ENCODE measurements at places on chromosomes 6 and 20.

- DNase-seq = no peak
Observed at GRCh38 chr20:11920083-11920482, 2.4 kb downstream of the BTBD3 start.

DNA sequence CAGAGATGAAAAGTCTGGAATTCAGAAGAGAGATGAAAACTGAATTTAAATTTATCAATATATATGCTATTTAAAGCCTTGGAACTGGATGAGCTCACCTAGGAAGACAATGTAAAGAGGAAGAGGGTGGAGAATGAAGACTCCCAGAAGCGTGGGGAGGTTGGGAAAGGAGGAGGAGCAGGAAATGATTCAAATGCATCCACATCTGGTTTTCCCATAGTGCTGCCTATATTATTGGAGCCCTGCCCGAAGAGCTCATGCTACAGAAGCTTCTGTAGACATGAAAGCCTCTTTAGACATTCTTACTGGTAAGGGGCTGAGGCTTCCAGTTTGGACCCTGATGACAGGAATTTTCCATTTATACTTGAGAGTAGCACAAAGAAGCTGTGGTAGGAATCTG is 19.2 kb downstream of the PDE7B start:
- no peak for DNase-seq

- DNase-seq = no peak
Observed at GRCh38 chr6:113181164-113181563, 676.0 kb upstream of the MARCKS start.

DNA sequence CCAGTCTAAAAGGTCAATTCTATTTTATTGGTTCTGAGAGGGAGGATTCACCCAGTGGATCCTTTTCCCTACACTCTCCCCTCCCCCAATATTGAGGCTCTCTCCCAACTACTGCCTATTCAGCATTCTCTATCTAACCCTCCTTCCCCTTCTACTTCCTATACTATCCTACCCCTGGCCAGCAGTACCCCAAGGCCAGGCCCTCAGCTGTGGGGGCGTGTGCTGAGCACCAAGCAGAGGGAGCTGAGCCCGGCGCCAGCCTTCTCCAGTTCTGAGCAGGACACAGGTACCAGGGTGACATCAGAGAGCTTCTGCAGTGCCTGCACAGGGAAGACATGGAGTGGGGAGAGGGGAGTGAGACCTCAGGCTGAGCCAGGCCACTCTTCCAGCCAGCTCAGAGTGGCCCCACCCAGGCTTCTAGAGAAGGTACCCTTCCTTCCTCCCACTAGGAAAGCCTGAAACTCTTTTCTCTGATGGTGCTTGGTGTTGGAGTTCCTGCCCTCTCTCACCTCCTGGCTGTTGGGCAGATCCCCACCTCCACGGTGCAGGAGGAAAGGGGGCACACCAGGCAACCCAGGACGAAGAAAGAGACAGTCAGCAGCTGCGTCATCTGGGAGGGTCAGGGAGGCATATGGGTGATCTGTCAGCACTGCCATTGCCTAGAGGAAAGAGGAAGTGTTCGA is 1.9 kb downstream of the DDAH2 start:
- no peak for DNase-seq

DNA sequence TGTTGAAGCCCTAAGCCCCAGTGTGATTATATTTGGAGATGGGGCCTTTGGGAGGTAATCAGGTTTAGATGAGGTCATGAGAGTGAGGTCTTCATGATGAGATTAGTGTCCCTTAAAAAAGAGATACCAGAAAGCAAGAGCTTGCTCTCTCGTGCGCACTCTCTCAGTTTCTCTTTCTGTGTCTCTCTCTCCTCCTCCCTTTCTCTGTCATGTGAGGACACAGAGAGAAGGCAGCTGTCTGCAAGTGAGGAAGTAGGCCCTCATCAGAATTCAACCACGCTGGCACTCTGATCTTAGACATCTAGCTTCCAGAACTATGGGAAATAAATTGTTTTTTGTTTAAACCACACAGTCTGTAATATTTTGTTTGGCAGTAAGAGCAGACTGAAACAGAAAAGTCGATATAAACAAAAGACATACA is 180.5 kb downstream of the IBTK start:
- DNase-seq = no peak

- DNase-seq = no peak
Observed at GRCh38 chr6:32947552-32948465, 5.1 kb downstream of the HLA-DMA start.

DNA sequence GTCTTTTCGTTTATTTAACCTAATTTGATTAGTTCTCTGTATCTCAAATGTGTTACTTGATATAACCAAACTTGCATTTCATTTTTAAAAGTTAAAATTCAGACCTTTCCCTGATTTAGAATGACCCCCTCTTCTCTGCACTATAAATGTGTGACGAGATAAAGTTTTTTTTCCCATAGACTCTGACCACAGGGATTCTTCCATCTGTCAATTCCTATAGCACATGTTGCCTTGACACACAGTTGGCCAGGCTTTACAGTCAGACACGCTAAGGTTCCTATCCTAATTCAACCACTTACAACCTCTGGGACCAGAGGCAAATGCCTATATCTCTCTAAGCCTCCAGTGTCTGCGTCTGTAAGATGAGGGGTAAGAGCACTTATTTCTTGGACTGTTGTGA is 40.6 kb downstream of the KCNS1 start:
- DNase-seq = no peak

- no peak for DNase-seq
Observed at GRCh38 chr6:4844108-4844507, 67.9 kb downstream of the CDYL start.

DNA sequence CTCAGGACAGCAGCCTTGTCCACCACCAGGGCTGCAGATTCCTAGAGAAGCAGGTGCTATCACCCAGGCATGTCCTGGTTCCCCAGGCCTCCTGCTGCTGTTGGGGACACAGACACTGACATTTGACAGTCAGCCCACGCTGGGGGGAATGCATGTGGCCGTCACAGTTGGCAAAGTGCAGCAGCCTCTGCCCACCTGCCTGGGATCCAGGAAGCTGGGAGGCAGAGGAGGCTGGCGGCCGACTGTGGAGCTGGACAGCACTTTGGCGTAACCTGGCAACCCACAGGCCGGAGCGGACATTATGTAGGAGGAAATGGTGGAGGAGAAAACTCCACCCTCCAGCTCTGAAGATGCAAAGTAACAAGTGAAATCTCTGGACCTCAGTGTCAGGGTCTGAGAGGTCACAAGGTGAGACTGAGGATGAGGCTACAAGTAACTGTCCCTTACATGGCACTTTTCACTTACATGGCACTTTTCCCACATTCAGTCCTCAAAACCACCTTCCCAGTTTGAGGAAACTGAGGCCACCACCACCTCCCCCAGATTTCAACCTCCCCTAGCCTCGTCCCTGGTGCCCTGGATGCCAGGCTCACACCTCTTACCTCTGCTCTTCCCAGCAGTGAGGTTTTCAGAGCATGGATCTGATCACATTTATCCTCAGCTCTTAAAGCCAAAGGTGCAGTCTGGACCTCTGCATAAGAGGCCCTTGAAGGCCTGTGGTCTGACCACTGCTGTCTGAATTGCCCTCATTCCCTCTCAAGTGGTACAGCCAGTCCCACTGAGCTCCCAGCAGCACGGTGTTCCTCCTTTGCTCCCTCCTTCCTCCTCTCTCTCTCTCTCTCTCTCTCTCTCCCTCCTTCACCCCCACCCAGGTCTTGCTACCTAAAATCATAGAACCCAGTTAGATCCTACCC is 8.7 kb downstream of the MAP1LC3A start:
- DNase-seq = no peak

- DNase-seq = no peak
Observed at GRCh38 chr20:22473293-22473692, 111.1 kb downstream of the FOXA2 start.

DNA sequence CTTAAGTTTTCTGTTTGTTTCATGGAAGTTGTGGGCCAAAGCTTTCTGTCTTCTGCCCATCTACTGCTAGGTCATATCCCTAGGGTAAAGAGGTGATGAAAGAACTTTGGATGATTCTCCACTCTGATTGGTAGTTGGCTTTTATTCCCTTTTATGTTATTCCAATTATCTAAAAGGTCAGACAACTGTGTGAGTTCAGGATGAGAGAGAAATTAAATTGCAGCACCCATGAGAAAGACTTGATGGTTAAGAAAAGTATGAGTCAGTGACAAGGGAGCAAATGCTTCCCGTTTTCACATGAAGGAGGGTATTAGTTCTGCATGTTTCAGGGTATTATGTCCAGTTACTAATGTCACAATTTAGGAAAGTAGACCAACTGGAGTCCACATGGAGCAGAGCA is 136.3 kb downstream of the CD109 start:
- no peak for DNase-seq

- DNase-seq = no peak
Observed at GRCh38 chr6:88454658-88455057, 288.5 kb upstream of the CNR1 start.

DNA sequence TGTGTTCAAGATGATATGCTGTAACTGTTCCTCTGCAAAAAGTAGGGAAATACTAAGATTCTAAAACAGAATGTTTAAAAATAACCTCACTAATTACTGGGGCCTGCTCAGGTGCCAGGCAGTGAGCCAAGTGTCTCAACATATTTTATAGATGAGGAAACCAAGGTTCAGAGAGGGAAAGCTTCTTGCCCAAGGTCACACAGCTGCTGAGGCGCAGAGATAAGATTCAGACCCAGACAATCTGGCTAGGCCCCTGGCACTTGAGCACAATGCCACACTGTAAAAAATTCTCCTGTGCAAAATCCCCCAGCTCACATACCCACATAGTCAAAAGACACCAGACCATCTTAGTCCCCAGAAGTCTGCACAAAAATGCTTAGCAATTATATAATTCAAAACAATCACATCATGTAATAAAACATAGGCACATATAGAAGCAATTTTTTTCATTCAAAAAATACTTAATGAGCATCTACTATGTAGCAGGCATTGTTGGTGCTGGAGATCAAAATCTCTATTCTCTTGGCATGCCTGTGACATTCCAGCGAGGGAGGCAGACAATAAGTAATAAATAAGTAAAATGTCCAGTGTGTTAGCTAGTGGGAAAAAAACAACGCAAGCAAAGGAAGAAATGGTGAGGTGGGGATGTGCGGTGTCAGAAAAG is 10.3 kb downstream of the PREX1 start:
- no peak for DNase-seq

DNA sequence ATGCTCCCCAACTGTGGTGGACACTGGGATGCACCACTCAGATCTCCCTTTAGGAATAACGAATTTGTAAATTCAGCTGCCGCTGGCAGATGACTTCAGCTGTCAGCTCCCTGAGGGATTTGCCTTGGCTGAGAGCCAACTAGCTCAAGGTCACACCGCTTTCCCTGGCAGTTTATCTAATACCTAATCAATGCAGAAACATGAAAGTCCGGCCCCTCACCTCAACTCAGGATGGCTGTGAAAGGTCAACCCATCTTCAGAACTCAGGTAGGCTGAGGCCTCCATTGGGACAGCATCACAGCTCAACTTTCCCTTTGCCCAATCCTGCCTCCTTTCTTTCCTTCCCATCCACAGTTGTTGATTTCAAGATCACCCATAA is 22.8 kb upstream of the SCGN start:
- no peak for DNase-seq

DNA sequence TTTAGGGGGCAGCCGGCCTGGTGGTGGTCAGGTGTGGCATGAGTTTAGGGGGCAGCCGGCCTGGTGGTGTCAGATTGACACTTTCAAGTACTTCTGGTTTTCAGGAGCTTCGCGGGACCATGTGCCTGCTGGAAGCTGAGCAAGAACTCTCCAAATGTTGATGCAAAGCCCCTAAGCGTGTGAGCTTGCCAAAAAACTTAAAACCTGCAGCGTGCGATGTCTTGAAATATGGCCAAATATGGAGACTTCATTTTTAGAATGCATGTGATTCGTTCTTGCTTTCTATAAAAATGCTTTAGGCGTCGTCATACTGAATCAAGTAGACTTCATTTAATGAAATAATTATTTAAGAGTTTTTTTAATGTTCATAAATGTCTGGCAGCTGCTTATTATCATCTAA is 149.4 kb downstream of the SMOC2 start:
- no peak for DNase-seq

GRCh38 chr20:44074252-44075151 is 112.5 kb downstream of the JPH2 start:
- DNase-seq = no peak
